Activated naive CD4-positive, alpha-beta T cell treated with anti-CD3 and anti-CD28 coated beads for 36 hours (primary cell): ENCODE measurements at places on chromosomes 12 and 14.

- no peak for DNase-seq
These were observed 29.1 kb downstream of the SYNE2 start for GRCh38 chr14:63881926-63882325.

DNA sequence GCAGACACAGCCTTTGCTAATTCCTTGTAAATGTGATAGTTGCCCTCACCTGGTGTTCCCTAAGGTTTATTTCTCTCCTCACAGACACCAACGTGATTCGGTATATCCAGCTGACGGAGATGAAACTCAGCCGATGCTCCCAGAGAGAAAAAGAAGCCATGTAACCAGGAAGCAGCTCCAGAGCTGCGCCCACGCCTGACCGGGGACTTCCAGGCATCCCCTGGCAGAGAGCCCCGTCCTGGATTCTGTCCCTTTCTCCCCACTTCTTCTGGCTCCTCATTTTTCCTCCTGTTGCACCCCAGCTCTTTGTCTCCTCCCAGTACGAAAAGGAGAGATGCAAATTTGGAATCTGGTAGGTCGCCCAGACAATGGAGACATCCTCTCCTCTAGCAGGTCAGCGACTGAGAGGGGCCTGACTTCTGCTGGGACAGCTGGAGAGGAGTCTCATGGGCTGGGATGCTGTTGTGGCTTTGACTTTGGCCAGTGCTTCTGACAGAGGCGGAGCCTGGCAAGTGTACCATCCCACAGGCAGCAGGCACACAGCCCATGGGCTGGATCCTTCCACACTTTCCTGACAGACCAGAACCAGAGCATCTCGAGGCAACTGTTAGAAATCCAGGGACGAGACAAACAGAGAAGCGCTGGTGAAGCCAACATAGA, 29.4 kb downstream of the TTC9 start:
- no peak for DNase-seq

DNA sequence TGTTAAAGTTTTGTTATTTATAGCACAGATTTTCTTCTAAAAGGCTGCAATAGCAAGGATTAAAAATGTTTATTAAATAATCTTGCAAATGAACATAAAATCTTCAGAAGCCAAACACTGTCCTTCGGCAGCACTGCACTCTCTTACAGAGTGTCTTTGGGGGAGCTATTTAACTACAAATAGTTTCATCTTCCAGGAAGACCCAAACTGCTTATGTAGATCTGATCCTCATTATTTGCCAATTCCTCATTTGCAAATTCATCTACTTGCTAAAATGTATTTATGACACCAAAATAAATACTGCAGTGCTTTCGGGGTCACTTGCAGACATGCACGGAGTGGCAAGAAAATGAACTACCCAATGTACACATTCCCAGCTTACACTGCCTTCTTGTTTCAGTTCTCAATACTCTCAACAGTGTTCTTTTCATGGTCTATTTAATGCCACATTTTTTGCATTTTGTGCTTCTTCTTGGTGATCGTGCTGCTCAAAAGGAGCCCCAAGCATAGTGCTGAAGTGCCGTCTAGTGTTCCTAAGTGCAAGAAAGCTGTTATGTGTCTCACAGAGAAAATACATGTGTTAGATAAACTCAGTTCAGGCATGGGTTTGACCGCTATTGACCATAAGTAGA, 128.1 kb downstream of the PRKD1 start:
- no peak for DNase-seq

DNA sequence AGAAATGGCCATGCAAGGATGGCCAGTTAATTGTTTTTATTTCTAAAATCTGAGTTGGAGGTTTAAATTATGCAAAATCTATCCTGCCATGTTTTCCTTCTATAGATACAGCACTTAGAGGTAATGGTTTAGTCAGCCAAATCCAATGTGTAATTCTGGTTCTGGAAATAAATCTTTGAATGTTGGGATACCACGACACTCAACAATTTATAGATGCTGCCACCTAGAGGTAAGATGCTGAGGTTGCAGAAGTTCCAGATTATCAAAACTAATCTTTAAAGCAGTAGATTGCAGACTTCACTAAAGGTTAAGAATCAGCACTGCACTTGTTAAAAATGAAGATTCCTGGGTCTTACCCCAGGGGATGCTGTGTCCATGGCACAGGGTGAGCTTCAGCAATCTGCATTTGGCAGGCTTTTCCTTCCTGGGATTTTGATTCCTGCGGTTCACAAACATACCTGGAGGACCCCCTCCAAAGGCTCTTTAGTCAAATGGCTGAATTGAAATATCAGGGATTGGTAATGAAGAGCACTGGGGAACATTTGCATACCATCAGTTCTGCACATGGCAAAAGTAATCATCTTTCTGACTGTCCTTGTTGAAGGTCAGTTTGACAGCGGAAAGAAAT, 53.4 kb upstream of the ANO4 start:
- peak; percentile 8 for DNase-seq

DNA sequence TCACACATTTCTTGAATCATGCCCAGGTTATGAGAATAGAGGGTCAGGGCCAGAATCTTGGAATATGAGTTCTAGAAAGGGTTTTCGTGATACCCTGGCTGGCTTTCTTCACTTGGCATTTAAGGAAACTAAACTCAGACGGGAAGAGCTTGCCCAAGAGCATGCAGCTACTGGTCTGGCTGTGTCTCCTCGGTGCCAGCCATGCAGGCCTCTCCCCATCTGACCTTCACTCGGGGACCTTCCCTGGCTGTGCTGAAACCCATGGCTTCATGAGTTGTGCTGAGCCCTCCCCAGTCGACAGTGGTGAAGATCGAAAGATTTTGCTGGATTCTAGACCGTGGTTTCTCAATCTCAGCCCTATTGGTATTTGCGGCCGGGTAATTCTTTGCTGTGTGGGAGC, 38.0 kb downstream of the FOXN3 start:
- DNase-seq: no peak

- peak; percentile 61 for DNase-seq
These were observed 647 bp upstream of the ESPL1 start for GRCh38 chr12:53267306-53267998.

- DNase-seq: no peak
These were observed 91.0 kb downstream of the VRK1 start for GRCh38 chr14:96888158-96888557.

DNA sequence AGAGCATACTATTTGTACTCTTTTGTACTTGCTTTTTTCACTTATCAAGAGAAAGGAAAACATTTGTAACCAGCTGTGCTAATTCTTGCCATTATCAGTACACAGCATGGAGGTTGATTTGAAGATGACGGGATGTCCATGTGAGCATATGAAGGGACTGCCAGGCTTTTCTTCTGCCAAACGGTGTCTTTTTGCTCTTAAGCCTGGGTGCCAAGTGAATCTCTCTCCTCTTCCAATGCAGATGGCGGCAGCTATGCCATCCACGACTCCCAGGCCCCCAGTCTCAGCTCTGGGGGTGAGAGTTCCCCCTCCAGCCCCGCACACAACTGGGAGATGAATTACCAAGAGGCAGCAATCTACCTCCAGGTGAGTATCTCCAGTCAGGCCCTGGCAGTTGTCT, 38.9 kb downstream of the TPCN1 start:
- no peak for DNase-seq

DNA sequence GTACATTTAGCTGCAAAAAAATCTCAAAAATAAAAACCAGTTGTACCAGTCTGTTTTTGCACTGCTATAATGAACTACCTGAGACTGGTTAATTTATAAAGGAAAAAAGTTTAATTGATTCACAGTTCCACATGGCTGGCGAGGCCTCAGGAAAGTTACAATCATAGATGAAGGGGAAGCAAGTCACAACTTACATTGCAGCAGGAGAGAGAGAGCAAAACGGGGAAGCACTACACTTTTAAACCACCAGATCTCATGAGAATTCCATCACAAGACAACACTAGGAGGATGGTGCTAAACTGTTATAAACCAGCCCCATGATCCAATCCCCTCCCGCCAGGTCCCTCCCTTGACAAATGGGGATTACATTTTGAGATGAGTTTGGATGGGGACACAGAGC, 186.0 kb downstream of the TMTC3 start:
- no peak for DNase-seq

DNA sequence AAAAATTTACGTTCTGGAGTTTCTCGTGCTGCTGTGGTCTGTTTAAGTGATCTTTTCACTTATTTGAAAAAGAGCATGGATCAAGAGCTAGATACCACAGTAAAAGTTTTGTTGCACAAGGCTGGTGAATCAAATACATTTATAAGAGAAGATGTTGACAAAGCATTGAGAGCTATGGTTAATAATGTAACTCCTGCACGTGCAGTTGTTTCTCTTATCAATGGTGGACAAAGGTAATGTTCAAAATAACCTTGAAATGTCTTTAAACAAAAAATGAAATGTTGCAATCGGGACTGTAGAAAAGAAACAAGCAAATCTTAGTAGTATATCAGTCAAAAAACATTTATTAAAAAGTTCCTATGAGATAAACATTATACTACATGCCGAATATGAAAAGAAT, 39.3 kb upstream of the PRPF39 start:
- DNase-seq: no peak

DNA sequence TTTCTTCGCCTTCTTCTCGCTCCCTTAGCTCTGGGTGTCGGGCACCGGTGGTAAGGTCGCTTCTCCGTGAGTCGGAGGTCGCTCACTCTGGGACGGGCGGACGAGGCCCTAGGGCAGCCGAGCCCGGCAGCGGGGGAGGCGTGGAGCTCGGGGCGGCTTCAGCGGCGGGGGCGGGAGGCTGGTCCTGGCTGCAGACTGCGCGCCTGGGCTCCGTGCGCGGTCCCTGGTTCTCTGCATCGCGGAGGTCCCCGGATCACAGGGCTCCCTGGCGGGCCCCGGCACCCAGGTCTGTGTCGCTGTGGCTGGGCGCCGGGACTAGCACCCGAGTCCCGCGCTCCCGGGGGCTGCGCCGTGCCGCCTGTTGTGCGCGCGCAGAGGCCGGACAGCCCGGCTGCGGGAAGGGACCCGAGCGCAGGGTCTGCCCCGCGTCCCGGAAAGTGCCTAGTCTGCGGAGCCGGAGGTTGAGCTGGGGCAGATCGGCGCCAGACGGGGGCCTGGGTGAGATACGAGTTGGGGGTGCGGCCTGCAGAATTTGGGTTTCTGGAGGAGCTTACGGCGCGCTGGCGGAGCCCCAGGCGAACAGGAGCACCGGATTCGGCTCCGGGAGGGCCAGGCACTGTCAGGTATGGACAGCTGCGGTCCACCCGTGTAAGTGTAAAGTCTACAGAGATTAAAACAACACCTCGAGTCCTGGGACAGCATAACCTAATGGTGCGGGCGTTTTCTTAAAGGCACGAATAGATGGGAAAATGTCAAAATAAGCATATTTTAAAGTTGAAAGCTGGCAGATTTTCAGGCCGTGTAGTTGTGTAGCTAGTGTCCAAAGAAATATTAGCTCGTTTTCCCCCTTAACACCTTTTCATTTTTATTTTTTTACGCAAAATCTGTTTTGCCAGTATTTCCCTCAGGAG, 713 bp downstream of the FRMD6 start:
- peak; percentile 38 for DNase-seq

DNA sequence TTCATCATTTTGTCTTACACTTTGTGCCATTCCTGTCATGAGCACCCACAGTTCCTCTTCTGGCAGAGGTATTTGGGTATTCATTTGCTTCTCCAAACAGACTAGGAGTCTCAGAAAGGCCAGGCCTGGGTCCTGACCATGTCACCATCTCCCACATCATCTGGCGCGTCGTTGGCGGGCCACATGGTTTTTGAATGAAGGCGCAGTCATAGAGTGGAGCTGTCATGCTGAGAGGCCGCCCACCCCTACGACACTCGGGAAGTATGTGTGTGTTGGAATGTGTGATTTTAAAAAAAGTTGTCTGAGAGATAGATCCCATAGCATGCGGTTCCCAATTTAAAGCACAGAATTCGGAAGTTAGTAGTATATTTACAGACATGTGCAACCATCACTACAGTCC, 15.6 kb upstream of the TTC7B start:
- DNase-seq: peak; percentile 2

DNA sequence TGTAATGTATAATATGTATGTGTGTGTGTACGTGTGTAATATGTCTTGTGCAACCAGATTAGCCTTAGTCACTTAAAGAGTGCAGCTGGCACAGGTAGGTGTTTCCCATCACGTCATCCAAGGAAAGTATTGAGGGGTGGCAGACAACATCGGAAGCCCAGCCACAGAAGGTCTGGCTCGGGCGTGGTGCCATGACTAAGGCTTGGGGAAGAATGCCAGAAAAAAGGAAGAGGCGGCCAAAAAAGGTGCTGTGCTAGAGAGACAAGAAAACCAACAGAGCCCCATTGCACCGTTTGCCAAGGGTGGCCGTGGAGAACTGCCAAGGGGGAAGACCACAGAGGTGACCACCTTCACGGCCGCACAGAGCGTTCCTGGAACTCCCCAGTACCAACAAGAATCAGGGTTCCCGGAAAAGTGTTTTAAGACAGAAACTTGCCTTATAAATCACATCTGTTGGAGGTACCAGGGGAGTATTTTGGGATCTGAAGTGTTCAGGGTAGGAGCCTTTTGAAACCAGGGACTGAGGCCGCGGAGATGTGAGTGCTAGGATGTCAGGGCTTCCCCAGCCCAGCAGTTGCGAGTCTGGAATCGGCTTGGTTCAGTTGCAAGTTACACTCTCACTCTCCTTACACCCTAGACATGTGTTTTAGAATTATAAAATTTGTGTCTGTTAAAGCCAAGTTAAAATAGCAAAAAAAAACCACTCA, 131.2 kb upstream of the DYRK2 start:
- DNase-seq: no peak

DNA sequence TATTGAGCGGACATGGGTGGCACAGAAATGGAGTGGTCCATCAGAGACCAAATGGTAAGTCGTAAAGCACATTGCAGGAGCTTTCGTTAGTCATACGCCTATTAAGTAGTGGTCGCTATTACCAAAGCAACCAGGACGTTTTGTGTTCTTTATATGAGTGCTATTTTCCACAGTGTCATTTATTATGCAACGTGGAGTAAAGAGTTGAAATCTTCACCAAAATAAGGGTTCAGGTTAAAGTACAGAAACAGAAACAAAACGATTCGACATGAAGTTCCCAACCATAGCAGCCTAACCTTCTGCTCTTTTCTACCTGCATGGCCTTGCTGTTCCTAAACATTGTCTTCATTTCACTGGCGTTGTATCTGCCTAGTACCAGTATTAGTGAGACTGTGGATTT, 20.1 kb upstream of the FGD4 start:
- no peak for DNase-seq

DNA sequence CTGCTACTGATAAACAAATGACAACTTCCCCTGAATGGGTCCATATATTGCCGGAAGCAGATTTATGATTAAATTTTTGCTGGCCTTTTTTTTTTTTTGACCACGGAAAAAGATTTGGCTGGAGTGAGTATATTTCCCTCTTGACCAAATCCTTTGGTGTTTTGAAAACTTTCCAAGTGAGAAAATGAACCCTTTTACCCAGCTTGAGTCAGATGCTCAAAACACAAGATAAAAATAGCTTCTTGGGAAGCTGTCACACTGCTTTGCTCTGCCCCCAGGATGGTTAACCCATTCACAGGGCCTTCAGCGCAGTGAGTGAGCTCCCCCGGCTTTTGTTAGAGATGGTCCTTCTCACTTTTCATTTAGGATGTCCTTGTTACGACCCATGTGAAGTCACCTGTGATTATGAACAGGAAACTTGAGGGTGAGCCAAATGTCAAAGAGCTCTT, 224.3 kb downstream of the PELI2 start:
- no peak for DNase-seq
